ENCODE measurements at places on chromosomes 3 and 15.

GRCh38 chr15:31267161-31268107 is 59.2 kb upstream of the KLF13 start:
- H3K4me1 ChIP-seq = no peaks in the 10 kb centered on the region
- H3K27me3 ChIP-seq = no peaks in the 10 kb centered on the region
- no peaks in the 10 kb centered on the region for H3K36me3 ChIP-seq
- no peak overlapping the region for H3K27ac ChIP-seq
- no peak for DNase-seq

- no peak for DNase-seq
- no peak overlapping the region for H3K4me3 ChIP-seq
- H3K36me3 ChIP-seq = peaks cover 4% of the 10 kb centered on the region
- H3K27ac ChIP-seq = no peak overlapping the region
Measured at GRCh38 chr3:31600431-31600830, 67.7 kb downstream of the STT3B start.

DNA sequence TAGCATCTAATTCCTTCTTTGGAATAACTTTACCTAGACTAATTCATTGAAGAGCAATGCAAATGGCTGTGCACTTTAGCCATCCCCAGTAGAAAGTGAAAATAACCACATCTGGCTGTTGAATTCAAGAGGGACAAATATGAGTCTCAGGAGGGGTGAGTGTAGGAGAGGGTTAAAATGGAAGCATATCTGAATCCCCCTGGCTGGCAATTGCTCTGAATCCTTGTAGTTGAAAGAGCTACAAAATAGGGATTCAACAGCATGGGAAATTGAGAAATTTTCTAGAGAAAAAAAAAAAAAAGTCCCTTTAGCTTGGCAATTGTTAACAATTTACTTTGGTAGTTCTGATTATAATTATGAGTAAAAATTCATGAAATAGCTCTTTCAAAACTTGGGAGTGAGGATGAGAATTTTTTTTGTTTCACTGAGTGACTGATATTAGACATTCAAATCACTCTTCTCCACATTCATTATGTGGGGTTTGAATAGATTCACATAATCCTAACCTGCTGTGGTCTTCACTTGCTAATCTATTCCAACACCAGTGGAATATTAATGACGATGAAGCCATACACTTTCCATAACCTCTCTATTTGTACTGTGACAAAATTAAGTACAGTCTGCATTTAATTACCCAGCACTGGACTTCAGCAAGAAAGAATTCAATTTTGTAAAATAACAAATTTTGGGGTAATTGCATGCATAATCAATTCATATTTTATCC is 569.0 kb upstream of the MCTP2 start:
- no peaks in the 10 kb centered on the region for H3K4me1 ChIP-seq
- no peak for DNase-seq
- H3K36me3 ChIP-seq = no peaks in the 10 kb centered on the region

DNA sequence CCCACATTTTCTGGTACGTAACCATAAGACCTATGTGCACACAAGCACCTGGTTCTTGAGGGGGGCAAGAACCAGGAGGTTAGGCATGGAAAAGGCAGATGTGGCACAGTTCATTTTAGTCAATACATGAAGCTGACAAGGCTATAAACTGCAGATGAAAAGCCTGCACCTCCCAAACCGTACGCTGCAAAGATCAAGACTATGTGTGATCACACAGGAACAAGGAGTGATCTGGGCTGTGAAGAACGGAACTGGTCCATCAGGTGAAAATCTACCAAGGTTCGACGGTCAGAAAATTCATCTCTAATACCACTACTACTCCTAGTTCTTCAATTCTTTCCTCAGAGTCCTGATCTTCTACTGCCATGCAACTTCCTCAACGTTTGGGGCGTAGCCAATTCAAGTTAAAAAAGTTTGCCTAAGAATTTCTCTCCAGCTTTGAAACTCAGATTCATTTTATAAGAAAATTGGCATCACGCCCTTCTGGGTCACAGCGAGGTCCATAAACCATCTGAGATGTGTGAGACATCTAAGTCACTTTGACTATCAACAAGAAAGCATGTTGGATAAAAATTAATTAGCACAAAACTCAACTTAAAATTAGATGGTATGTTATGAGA is 41.9 kb downstream of the PLD1 start:
- H3K4me3 ChIP-seq = no peak overlapping the region
- H3K36me3 ChIP-seq = no peaks in the 10 kb centered on the region
- no peak for DNase-seq
- H3K27me3 ChIP-seq = no peaks in the 10 kb centered on the region

DNA sequence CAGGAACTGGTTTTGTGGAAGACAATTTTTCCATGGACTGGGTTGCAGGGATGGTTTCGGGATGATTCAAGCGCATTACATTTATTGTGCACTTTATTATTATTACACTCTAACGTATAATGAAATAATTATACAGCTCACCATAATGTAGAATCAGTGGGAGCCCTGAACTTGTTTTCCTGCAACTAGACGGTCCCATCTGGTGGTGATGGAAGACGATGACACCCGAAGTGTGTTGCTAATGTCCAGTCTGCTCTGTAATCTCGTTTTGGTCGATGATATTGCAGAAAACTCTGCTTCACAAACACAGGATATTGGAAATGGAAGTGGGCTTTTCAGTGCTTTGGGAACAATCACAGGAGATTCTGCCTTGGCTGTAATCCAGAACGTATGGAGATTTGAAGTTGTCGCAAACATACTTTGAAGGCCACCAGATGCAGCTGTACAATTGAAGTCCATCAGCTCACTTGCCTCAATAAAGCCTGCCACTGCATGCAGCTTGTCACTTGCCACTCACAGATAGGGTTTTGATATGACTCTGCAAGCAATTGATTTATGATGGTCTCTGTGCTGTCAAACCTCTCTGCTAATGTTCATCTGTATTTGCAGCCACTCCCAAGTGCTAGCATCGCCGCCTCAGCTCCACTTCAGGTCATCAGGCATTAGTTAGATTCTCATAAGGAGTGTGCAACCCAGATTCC is 141.7 kb downstream of the TJP1 start:
- H3K27ac ChIP-seq = no peak overlapping the region
- no peak for DNase-seq
- H3K27me3 ChIP-seq = no peaks in the 10 kb centered on the region
- H3K36me3 ChIP-seq = no peaks in the 10 kb centered on the region
- H3K4me3 ChIP-seq = no peak overlapping the region
- peaks cover 13% of the 10 kb centered on the region for H3K4me1 ChIP-seq

DNA sequence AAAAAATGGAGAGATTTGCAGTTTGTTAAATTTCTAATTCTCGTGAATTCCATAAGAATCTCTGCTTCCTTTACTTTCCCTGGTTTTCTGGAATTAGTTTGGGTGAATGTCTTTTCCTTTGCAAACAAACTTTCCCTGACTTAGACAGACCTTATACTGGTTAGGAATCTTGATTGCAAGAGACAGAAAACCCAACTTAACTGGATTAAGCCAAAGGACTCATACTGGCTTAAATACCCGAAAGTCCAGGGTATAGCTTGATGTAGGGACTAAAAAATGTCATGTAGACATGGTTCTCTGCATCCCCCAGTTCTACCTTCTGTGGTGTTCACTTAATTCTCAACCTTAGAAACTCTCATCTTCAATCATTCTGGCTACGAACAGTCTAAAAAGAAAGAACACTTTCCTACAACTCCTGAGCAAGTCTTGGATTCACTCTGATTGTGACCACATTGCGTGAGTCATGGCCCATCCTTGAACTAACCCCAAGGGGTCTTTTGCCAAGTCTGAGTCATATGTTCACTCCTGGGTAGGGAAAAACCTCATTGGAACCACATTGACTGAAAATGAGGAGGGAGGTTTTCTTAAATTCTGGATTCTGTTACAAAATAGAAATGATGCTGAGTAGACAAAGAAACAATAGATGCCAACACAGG is 136.0 kb upstream of the DAZL start:
- H3K27ac ChIP-seq = peak overlapping the region; percentile 58
- no peaks in the 10 kb centered on the region for H3K27me3 ChIP-seq
- H3K4me3 ChIP-seq = peak overlapping the region; percentile 18
- no peaks in the 10 kb centered on the region for H3K36me3 ChIP-seq
- H3K4me1 ChIP-seq = peaks cover 27% of the 10 kb centered on the region

Measured in GM23248 (cell line).